ENCODE measurements at places on chromosomes 5 and 9.

DNA sequence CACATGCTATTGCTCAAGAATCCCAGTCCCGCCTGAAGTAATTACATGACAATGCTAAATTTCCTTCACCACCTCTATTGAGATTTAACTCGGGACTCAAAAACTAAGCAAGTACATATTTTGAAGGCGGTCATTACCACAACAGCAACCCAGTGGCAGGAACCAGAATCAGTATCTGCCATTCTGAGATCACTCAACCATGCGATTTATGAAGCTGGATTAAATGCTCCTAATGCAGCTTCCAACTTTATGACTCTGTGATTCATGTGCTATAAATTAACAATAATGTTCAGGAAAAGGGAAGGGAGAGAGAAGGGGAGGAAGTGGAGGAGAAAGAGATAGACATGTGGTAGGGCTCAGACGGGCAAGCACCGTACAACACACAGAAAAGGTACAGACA is 194.7 kb downstream of the DNAH5 start:
- no peak for DNase-seq

GRCh38 chr5:1051366-1051720 is 42.7 kb downstream of the NKD2 start:
- DNase-seq: no peak

DNA sequence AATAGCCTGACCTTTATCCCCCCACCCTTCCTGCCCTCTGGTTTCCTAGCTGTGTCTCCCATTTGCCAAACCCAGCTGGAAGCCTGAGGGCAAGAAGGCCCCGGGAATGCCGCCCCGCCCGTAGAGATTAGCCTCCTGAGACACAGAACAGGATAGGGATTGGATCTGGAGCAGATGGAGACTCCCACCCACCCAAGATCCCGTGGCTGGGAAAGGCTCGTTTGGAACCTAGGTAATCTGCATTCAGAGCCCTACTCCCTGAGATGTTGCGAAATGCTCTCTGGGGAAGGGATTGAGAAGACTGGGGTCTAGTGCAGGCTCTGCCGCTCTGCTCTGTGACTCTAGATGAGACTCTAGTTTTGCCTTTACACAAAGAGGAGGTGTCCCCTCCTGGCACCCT is 10.9 kb downstream of the AQP3 start:
- DNase-seq: no peak

- DNase-seq: no peak
These were observed 6.6 kb upstream of the TBC1D2 start for GRCh38 chr9:98262056-98262455.

DNA sequence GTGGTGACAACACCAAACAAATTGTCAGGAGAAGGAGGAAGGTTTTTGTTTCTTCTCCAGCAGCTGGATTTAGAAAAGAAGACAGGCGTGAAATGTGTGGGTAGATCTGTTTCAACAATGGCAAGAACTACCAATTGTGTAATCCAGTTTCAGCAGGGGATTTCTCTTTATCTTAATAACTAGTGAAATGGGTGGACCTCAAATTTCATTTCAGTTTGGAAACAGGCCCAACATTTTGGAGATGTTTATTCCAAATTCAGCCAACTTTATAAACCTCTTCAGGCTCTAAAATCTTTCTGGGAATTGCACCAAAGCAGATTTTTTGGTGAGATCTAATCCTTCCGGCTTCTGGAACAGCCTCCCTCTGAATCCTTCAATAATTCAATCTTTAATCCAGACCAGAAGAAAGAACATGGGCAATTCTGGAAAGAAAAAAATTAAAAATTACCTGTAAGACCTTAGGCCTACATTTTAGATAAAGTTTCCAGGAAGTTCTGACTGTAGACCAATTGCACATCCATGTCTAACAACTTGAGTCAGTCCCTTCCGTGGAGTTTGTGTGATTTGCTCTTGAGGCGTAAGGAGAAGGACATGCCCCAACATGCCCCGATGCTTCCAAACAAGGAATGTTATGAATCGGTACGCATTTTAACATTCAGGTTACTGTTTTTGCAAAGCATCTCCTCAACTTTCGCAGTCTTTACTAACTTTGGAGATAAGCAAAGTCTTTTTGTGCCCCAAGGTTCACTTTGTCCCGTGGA is 423.6 kb downstream of the IRX1 start:
- peak; percentile 74 for DNase-seq

GRCh38 chr5:107713228-107713627 is 42.5 kb upstream of the EFNA5 start:
- DNase-seq: no peak

DNA sequence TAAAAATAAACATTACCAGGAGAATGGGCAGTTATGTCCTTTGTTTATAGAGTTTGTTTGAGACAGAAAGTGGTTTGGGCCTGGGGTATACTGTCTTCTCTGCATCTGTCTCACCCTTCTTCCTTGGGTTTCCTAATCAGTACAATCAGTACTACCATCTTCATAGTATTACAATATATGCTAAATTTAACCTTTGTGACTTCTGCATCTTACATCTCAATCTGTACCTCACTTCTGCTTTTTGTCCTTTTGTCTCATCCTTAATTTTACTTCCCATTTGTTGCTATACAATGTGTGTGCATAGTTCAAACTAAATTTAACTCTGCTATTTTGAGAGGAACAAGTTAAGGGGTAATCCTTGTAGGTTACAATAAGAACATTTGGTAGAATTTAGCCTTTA is 19.6 kb downstream of the FBXO38 start:
- no peak for DNase-seq

- DNase-seq: no peak
These were observed 60.0 kb upstream of the IRX1 start for GRCh38 chr5:3535414-3536211.

GRCh38 chr5:175683231-175683630 is 25.4 kb downstream of the HRH2 start:
- no peak for DNase-seq

DNA sequence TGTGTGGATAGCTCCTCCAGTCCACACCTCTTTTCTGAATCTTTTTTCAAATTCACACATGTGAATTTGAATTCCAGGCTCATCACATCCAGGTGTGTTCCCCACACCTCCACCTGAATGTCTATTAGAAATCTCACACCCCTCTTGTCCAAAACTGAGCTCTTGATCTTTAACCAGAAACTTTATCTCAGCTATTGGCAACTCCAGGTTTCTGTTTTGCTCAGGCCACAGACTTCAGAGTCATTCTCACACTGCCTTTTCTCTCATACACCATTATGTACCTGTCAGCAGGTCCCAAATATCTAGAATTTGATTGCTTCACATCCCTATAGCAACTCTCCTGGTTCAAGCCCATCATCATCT is 11.6 kb downstream of the NIPSNAP3B start:
- DNase-seq: no peak

GRCh38 chr9:84738353-84738752 is 68.8 kb downstream of the NTRK2 start:
- DNase-seq: no peak

DNA sequence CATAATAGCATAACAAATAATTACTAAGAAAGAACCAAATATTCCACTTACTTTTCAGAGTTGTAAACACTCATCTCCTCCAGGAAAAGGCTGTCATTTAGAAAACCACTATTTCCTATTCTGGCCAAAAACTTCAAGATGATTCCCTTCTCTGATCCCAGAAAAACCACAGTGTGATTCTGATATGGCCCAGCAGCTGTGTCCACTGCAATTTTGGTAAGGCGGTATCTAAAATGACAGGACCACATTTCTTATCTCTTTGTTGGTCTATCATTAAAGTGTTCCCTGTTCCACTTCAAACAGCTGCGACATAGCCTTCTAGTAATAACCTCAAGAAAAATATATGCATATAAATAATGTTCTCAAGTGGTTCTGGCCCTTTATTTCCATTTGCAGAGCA is 96.1 kb downstream of the SEMA6A start:
- no peak for DNase-seq

- peak; percentile 26 for DNase-seq
These were observed 222.6 kb downstream of the MEF2C start for GRCh38 chr5:88660264-88660946.

GRCh38 chr5:109704282-109704952 is 14.7 kb downstream of the MAN2A1 start:
- DNase-seq: peak; percentile 71

DNA sequence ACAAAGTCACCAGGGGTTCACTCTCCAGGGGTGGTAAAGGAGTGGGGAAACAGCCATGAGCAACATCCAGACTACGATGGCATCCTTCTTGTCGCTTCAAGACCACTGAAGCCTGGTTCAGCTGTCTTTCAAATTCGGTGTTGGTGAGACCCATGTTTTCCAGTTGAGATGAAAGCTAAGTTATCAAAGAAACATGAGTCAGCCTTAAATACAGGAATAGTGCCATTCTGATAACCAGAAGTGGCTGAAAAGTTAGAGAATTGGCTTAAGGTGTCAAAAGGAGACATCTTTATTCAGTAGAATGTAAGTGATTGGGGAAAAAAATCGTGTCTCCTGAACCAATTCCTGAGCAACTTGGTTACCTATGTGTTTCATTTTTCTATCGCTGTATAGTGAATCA is 7.0 kb upstream of the CARD19 start:
- no peak for DNase-seq

DNA sequence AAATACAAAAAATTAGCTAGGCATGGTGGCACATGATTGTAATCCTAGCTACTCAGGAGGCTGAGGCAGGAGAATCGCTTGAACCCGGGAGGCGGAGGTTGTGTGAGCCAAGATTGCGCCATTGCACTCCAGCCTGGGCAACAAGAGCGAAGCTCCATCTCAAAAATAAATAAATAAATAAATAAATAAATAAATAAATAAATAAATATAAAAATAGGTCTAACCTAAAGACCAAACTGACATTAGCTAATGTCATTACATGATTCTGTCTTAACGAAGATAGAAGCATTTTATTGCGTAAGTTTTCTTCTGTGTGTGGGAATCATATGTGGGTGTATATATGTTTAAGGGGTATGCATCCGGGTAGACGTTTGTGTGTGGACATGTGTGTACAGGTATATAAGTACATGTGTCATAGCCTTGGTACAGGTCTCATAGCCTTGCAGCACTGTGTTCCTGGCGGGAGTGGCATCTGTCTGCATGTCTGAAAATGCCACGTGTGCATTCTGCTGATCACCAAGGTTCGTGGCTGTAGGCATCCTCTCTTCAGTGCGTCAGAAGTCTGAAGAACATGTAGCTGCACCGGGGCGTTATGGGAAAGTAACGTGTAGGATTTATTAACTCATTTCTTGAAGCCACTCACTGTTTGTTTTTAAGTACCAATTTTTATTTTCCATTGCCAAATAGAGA is 298.1 kb downstream of the NR3C1 start:
- DNase-seq: no peak

- peak; percentile 88 for DNase-seq
These were observed 75.1 kb upstream of the PANK3 start for GRCh38 chr5:168654211-168654721.

GRCh38 chr5:121273833-121274433 is 577.7 kb upstream of the FTMT start:
- peak; percentile 89 for DNase-seq

- no peak for DNase-seq
These were observed 307.1 kb downstream of the ENC1 start for GRCh38 chr5:74333430-74333829.

DNA sequence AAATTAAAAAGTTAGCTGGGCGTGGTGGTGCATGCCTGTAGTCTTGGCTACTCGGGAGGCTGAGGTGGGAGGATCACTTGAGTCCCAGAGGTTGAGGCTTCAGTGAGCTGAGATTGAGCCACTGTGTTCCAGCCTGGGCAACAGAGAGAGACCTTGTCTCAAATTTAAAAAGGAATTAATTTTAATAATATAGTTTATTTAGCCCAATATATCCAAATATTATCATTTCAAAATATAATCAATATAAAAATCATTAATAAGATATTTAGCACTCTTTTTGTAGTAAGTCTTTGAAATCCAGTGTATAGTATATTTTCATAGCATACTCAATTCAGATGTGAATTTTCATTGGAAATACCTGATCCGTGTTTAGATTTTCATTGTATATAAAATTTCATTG is 43.2 kb upstream of the ORM1 start:
- DNase-seq: no peak

DNA sequence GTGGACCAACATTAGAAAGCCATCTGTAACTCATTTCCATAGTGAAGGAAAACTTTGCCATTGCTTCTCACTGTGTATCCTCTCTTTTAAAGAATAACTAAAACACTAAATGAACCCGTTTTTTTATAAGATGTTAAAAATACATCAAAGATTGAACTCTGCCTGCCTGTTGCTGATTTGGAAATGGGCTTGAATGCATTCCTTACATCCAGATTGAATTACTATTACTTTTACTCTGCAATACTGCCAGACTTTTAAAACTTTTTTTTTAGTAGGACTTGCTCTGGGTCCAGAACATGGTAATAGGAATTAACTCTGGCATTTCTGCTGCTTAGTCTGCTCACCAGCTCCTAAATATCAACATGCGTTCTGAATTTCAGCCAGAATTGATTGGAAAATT is 176.8 kb upstream of the PAPPA start:
- no peak for DNase-seq

DNA sequence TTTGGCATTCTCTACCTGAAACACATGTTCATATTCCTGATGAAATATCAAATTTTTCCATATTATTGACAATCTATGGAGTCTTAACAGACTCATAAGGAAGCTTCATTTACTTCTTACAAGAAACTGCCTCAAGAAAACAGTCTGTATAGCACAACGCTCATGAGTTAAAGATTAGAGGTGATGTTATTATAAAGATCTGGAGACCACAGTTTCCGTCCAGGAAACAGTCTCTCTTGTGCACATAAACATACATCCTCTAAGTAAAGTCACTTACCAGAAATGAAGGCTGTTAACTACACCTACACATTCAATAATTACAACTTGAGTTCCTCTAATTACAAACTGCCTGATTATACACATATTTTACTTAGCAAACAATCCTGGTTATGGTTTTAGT is 86.9 kb downstream of the RAPGEF6 start:
- no peak for DNase-seq

GRCh38 chr9:116494815-116495634 is 192.1 kb upstream of the TRIM32 start:
- DNase-seq: no peak

DNA sequence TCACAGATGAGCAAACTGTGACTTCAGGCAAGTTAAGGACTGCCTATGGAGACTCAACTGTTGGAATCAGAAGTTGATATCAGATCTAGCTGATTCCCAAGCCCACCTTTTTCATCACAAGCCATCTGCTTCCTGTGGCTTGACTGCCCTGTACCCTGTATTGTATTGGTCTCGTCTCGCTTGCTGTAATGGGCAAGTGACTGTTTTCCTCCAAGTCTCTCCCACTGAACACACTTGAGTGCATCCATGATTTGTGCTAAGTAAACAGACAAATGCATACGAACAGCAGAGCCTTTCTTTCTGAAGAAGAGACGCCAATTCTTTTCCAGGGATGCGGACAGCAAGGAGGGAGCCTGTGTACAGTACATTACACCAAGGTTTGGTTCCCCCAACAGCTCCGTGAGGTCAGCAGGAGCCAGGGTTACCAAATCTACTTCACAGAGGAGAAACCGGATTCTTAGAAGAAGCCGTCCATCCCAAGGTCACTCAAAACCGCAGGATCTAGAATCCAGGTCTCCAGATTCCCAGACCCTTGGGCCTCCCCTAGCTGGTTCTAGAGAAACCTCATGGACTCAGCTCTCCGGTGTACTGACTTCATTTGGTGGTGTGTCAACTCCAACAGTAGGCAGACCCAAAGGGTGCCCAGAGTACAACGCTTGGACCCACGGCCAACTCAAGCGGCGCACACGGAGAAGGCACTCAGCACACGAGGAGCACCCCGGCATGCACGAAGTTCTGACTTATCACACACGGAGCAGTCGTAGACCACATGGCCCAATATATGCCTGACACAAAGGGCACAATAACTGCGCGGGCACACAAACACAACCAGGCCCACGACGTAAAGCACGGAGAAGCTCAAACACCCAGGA is 1.1 kb downstream of the BAG1 start:
- DNase-seq: peak; percentile 28
